Stimulated activated CD4-positive, alpha-beta T cell treated with anti-CD3 and anti-CD28 coated beads, Interleukin-15, amount 100 ng/mL, for 48 hours (primary cell): ENCODE measurements at places on chromosomes 1 and 21.

- DNase-seq = no peak
Observed at GRCh38 chr1:46653405-46653958, 14.7 kb downstream of the ATPAF1 start.

DNA sequence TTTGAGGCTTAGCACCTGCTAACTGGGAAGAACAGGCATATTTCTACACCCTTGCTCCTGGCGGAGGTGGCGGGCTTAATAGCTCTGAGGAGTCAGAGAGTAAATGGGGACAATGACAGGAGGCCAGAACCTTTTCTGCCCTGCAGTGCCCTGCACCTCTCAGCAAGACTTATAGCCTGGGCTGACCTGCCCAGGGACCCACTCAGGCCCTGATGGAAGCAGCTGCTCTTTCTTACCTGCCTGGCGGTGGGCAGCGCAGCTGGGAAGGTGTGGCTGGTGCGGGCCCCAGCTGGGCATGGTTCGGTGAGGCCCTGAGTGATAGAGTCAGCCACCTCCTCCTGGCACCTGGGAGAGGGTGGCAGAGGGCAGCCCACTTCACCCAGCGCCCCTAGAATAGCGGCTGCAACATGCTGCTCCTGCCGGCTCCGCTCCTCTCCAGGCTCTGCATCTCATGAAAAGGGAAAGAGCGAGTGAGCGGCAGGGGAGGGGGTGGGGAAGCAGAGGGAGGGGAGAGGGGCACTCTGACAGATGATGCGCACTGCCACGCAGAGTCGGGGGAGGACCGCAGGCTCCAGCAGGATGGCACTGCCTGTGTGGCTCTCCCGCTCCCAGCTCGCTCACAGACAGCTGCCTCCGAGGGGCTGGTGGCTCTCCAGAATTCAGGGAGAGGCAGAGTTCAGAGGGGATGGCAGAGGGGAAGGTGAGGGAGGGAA is at the start of gene RGS8:
TSS of gene RGS8 (minus strand) at position 472 of the 713 bp plus-strand sequence. CDS start 14,938 bp downstream, outside the sequence.
- DNase-seq = no peak

GRCh38 chr21:15514073-15514946 is 215.5 kb upstream of the USP25 start:
- DNase-seq = peak; percentile 29

DNA sequence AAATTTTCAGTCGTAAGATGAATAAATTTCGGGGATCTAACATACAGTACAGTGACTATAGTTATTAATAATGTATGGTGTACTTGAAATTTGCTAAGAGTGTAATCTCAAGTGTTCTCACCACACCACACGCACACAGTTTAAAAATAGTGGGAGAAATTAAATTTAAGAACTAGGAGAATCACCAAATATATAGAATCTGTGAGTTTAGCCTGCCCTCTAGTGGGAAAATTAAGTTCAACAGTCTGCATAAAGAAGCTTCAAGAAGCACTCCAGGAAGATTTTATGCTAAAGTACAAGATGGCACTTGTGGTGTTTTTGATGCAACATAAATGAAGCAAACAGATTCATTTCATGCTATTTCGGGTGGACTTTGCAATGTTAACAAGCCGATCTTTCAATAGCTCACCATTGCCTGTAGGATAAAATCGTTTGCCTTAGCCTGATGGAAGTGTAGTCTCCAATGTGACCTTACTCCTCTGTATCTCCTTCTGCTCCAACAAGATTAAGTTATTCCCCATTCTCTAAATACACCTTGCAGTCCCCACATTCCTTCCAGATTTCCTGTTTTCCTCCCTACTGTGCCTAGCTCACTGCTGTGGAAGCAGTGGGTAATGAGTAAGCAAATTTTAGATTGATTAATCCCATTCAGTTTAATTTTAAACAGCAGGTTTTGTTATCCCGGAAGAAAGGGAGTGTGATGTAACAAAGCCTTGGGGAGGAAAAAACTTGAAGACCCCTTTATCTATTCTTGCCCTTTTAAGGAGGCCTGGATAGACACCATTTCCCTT is 8.7 kb upstream of the PIK3C2B start:
- no peak for DNase-seq

DNA sequence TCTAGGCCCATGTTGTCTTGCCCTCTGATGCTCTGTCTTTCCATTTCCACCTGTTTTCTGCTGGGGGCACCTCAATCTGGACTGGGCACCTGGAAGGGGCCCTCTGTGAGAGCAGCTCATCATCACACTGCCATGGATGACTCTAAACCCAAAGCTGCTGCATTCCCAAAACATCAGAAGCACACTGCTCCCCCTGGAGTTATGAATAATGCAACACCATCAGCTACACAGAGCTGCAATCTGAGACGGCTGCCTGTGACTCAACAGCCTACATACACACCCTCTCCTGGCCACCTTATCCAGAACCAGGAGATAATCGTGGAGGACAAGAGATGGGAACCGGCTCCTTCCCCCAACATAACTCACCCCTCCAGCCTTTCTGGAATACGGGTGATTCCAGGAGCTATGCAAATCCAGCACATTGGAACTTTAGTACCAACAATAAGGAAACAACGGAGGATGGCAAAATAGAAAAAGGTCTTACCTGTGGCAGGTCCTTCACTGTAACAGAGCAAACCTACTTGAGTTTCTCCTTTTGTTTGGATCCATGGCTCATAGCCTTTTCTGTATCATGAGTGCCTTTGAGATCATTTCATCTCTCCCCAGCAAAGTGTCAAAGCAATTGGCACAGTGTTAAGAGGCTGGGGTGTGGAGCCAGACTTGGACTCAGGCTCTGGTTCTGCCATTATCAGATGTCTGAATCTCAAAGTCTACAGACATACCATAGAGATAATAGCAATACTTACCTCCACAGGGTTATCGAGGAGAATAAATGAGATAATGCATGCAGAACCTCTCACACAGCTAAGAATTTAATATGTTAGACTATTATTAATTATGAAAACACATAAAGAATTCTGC is 29.3 kb downstream of the AK2 start:
- DNase-seq = no peak

DNA sequence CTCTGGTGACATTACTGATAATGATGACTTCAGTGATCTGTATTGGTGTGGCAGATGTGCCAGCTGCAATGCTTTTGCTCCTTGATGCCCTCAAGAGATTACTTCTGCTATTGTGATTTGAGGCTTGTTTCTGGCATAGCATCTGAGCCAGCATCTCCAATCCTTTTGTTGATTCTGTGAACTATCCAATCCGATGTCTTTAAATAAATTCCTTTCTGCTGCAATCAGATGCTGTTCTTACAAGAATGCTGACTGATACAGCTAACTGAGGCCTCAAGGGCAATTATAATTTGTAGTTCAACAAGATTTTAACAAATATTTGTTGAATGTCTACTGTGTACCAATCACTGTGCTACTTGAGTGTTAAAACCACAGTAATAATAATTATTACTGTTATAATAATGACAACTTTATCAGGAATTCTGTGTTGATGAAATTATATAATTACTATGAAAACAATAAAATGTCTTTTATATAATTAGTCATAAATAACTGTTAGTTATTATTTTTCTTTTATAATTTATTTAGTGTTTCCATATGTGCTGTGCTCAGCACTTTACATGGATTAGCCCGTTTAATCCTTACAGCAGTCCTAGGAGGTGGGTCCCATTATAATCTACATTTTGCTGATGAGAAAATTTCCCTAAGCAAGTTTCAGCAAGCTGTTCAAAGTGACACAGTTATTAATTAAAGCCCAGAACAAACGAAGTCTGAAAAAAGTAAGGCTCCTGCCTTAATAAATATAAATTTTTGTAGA is 308.2 kb downstream of the BRINP3 start:
- no peak for DNase-seq

DNA sequence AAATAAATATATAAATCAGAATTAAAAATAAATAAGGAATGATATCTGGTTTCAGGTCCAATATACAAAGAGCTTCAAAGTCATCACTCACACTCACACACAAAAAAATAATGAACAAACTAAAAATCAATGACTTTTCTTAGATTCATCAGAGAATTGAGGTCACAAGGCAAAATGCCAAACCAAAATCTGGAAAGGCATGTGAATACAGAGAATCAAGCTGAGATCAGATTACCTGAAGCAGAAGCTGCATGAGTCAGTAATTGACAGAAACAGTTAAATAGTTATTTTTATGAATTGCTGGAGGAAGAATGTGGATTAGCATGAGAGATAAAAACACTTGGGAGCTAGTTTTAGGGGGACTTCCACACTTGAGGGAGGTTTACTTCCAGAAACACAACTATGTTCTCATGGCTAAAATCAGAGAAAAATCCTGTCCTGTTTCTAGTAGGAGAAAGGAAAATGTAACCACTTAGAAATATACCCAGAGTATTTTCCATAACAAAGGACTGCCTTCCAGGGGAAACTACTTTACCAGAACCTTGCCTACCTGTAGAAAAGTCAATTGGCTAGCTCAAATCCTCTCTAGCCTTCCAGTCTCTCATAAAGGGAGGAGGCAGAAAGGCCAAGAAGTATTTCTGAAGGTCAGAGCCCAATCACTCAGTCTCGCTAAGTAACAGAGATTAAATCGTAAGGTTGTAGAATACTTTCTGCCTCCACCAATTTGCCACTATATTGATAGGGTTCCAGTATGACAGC is 536.6 kb upstream of the NR5A2 start:
- DNase-seq = no peak

DNA sequence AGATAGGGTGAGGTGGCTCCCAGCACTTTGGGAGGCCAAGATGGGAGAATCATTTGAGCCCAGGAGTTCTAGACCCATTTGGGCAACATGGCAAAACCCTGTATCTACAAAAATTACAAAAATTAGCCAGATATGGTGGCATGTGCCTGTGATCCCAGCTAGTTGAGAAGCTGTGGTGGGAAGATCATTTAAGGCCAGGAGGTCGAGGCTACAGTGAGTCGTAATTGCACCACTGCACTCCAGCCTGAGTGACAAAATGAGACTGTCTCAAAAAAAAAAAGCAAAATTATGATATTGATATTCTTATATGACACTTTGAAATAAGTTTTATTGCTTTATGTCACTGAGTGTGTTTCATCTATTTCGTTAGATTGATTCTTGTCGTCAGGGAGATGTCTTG is 7.4 kb downstream of the ACADM start:
- no peak for DNase-seq

DNA sequence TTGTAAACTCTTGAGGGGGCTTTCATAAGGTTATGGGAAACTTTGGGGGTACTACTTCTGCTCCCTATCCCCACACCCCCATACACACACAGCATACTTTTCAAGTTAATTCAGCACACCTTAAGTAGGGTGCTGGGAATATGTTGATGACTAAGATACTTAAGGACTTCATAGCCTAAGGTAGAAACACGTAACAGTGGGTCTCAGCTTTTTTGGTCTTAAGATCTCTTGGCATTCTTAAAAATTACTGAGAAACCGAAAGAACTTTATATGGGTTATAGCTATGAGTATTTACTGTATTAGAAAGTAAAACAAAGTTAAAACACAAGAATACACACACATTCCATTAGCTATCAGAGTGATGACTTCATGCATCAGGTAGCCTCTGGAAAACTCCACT is 2.1 kb downstream of the OTUD3 start:
- no peak for DNase-seq
